Progenitor cell of endocrine pancreas (in vitro differentiated cells): ENCODE measurements at places on chromosomes 7 and 10.

DNA sequence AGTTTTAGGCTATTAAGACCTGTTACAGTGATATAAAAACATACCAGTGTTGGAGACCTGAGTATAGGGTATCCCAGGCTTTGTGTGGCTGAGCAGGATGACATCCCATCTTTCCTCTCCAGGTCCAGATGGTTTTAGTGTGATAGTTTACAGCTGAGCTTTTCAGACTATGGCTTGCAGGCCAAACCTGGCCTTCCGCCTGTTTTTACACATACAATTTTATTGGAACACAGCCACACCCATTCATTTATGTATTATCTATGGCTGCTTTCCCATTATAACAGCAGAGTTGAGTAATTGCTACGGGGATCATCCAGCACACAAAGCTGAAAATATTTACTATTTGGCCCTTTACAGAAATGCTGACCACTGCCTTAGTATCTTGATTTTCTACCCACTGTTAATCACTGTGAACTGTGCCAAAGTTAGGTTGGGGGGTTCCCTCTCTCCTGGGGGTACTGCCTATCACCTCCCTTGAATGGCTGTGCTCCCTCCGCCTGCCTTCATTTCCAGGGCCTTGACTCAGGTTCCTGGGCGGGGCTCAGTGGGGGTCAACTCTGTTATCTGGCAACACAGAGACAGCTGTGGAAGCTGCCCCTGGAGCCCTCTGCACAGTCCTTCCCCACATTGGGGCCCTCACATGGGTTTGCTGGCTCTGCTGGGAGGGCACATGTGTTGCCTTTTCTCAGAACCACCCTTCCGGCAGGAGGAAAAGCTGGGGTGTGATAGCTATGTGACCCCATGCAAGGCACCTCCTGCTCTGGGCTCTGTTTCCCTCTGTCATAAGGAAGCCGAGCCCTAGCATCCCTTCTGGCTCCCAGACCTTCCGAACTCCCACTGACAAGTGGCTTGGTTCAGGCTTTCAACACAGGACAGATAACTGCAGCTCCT is 40.3 kb upstream of the SH2D4B start:
- H3K27me3 ChIP-seq: no peaks in the 10 kb centered on the region
- H3K27ac ChIP-seq: peak overlapping the region; percentile 90
- no peak for DNase-seq

DNA sequence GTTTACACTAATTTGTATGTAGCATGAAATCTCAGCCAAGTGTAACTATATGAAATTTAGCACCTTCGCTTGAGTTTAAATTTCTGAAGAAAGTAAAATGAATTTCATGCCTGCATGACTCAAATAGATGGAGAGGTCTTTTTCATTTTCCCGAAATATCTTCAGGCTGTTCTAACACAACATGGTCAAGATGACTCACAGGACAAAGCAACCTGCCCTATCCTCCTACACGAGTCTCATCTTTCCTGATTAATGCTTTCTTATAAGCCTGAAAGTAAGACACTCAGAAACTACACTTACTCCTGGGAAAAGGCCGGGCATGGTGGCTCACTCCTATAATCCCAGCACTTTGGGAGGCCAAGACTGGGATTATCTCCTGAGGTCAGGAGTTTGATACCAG is 41.2 kb downstream of the CH25H start:
- no peak for DNase-seq
- no peak overlapping the region for H3K27ac ChIP-seq
- peaks cover 56% of the 10 kb centered on the region for H3K27me3 ChIP-seq
- no peaks in the 10 kb centered on the region for H3K4me1 ChIP-seq

- H3K36me3 ChIP-seq: peaks cover 9% of the 10 kb centered on the region
- H3K27ac ChIP-seq: peak within 1 kb of the TSS; percentile 94
- H3K4me1 ChIP-seq: peaks cover 16% of the 10 kb centered on the region
- H3K27me3 ChIP-seq: peaks cover 17% of the 10 kb centered on the region
- peak; percentile 30 for DNase-seq
Measured at GRCh38 chr10:19816411-19817230, at the start of gene PLXDC2. Gene PLXDC2 (plus strand): TSS chr10:19816432.

DNA sequence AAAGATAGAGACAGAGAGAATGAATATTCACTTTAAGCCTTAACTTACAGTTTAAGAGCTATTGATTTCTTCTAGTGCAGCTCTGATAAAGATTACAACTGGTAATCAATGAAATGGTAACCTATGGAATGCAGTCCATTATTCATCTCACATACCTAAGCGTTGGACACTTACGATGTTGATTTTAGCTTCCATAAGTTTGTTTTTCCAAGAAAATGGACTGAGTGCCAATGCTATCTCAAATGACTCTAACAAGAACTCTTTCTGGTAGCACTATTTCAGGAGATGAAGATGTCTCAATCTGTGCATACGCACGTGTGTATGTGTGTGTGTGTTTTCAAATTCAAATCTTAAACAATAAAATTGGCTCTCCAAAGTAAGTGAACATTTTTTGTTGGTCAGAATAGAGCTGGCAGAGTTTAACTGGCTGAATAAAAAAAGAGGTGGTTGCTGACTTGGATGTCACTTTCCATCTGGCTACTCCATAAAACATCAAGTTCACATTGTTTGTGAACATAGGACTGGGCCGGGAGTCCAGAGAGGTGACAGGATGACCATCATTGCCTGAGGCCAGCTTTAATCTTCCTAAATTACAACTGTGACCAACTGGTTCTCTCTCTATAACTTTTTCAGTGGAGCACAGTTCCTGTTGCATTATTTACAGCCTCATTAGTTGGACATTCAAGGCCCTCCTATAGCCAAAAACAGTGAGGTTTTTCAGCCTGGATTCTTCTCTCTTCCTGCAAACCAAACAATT is 106.9 kb upstream of the CSTF2T start:
- H3K27me3 ChIP-seq: no peaks in the 10 kb centered on the region
- DNase-seq: no peak
- H3K4me1 ChIP-seq: peaks cover 26% of the 10 kb centered on the region
- H3K36me3 ChIP-seq: no peaks in the 10 kb centered on the region
- peak overlapping the region; percentile 3 for H3K27ac ChIP-seq
- no peak overlapping the region for H3K4me3 ChIP-seq

DNA sequence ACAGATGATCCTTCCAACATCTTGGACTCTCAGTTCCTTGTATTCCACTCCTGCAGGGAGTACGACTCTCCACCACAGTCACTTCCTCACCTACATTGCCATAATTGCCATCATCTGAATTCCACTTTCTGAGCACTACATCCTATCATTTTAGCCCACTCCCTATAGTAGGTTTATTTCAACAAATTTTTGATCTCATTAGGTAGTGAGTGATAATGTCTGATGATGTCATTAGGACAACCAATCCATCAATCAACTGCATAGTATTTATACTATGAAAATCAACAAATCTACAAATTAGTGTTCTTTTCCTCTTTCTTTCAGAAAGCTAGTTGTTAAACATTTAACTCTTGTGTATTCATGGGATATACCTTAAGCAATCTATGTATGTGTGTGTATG is 13.7 kb upstream of the TRA2A start:
- H3K4me1 ChIP-seq: peaks cover 5% of the 10 kb centered on the region
- H3K36me3 ChIP-seq: no peaks in the 10 kb centered on the region
- DNase-seq: no peak
